ENCODE measurements at places on chromosomes 11 and 22.

DNA sequence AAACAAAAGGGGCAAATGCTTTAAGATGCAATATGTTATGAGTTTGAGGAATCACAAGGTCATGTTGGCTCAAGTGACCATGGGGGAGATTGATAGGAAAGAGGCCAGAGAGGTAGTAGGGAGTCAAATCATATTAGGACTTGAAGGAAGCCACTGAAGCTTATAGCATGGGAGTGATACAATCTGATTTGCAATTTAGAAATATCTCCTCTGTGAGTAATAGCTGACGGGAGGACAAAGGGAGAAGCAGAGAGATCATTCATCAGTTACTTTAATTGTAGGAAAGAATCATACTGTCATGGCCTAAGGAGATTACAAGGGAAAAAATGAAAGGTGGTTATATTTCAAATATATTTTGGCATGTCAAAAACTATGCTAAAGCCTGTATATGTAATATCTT, 793.6 kb upstream of the RAG2 start:
- no peak for DNase-seq

DNA sequence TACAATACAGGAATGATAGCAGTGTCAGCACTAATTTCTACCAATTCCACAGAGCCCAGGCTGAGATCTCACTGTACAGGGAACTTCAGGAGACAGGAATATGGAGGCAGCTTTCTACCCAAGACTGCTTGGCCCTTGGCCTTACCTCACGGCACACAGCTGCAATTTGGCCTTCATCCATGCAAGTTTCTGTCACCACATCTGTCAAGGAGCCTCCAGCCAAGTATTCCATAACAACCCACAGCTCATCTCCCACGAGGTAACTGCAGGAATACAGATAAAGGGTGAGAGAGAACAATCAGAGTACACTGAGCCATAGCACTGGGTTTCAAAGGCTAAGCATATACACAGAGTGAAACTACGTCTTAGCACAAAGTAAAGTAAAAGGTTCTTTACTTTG, 39.0 kb upstream of the GDPD4 start:
- DNase-seq, result no peak

DNA sequence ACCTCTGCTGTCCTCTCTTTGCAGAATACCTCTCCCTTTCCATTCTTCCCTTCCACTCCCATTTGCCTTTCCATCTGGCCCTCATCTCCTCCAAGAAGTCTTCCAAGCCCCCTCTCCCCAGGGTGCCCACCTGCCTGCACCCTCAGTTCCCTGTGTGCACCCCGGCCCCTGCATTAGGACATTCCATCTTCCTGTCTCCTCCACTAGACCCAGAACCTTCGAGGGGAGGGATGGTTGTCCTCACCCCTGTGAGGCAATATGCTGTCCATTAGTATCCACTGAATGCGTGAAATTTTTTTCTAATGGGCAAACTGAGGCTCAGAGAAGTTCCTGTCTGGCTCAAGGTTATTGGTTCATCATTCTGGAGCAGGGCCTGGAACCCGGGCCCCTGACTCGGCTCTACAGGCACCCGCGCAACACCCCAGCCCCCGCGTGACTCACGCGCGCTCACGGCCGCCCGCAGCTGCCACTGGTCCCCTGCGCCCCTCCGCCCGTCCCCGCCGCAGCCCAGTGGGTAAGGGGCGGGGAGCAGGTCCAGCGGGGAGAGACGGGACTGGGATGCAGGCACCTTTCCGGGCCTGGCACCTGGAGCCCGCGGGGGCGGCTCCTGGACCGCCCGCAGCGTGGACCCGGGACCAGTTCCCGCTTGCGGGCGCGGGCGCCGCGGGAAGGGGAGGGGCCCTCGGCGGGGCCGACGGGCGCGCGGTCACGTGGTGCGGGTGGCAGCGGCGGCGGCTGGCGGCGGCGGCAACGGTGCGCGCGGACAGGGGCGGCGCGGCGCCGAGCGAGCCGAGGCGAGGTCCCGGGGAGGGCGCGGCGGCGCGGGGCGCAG, 7.0 kb downstream of the SEPTIN3 start:
- DNase-seq, result no peak

DNA sequence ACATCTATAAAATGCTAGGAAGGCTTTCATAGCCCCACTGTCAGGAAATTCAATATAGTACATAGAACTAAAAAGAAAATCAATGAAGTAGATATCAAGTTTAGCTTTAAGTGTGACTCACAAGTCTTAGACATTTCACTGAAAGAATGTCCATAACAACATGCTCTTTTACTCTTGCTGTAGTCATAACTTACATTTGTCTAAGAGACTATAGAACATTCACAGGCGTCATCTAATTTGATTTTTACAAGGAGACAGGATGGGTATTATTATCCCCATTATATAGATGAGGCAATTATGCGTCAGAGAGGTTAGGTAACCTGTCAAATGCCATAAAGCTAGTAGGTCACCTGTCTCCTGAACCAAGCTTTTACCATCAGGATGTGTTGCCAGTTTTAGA, 36.9 kb downstream of the BDNF start:
- no peak for DNase-seq

GRCh38 chr22:29300467-29300806, 6.0 kb upstream of the GAS2L1 start:
- no peak for DNase-seq

DNA sequence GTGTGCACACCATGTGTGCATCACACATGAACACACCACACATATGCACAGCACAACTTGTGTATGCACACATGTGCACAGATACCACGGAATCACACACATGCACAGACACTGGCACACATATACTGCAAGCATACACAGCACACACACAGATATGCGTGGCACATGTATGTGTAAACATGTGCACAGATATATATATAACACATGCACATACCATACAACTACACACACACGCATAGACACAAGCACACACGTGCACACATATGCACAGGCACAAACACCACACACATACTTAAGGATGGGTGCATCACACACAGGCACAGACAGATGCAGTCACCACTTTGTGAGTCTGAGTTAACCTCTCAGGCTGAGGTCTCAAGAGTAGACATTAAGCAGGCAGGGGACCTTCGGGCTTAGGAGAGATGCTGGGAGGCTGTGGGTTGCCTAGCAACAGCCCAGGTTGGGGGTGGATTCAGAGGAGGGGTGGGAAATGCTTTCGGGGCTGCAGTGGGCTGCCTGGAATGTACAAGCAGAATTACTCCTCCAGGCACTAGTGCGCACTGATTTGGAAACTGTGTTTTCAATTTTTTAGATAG, 82.9 kb downstream of the MYO18B start:
- DNase-seq, result no peak

GRCh38 chr11:118216621-118217481, 8.0 kb downstream of the JAML start:
- DNase-seq, result no peak

GRCh38 chr11:74749127-74749964, 697 bp downstream of the RNF169 start:
- no peak for DNase-seq

DNA sequence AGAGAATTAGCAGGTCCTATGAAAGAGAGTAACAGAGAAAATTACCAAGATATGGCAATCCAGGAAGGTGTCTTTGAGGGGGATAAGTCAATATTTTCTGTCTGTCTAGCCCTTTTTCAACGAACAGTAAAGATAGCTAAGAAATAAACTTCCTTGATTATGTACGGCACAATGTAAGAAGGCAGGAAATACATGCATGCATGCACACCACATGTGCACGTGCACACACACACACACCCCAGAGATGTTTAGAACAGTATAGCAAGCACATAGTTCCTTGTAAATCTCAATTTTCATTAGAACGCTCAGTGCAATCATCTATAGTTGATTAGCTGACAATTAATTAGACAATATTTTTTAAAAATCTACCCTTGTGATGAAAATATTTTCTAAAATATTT, 74.7 kb downstream of the MPPED2 start:
- no peak for DNase-seq

DNA sequence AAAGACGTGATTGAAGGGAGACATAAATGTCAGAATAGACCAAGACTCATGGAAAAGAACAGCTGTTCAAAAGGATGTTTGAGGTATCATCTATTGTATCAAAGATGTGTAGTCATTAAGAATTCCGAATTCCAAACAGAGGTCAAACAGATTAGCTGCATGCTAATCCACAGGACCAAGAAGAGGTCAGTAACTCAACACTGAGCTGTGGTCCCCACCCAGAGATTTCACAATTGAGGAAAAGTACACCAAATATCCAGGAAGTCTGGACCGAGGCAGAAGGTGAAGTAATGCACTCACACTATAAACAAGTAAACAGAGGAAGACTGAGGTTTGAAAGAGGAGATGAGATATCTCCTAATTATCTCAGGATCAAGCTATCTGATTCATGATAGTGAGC, 29.6 kb upstream of the OR5P2 start:
- no peak for DNase-seq

DNA sequence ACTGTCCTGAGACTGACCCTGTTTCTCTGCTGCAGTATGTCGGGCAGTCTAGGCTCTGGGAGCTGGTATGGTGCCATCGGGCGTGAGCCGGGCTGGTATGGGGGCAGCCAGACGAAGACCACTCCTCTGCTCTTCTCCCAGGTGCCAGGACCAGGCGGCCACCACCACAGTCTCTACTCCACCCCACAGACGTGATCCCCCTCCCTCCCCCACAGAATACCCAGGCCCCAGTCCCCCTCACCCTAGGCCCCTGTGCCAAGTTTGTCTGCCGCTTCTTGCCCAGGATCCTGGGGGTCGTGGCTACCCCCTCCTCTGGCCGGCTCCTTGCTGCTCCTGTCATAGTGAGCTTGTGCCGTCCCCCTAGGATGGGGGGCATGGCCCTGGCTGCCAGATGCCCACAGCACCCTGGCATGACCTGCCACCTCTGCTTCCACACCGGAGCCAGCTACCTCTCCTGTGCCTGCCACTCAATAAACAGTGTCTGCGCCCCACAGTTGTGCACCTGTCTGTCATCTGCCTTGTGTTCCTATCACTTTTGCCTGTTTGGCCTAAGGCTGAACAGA, 2.0 kb upstream of the KCNK4 start:
- no peak for DNase-seq

- no peak for DNase-seq
These were observed 50.9 kb downstream of the RPS6KA4 start for GRCh38 chr11:64409707-64410403.

DNA sequence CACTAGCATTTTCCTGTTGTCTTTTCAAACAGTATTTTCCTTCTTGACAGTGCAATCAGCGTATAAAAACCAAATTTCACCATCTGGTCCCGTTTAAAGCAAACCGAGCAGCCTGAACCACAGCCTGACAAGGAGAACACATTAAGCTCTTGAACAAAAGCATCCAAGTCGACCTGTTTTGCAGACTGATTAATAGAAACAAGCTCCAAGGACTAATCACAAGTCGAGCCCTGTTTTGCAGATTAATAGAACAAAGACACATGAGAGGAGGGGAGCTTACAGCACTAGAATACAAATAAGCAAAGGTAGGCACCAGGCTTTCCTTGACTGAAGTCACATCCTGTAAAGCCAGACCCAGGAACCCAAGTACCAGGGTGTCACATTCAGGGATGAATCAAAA, 104.8 kb downstream of the MPPED2 start:
- DNase-seq, result no peak

DNA sequence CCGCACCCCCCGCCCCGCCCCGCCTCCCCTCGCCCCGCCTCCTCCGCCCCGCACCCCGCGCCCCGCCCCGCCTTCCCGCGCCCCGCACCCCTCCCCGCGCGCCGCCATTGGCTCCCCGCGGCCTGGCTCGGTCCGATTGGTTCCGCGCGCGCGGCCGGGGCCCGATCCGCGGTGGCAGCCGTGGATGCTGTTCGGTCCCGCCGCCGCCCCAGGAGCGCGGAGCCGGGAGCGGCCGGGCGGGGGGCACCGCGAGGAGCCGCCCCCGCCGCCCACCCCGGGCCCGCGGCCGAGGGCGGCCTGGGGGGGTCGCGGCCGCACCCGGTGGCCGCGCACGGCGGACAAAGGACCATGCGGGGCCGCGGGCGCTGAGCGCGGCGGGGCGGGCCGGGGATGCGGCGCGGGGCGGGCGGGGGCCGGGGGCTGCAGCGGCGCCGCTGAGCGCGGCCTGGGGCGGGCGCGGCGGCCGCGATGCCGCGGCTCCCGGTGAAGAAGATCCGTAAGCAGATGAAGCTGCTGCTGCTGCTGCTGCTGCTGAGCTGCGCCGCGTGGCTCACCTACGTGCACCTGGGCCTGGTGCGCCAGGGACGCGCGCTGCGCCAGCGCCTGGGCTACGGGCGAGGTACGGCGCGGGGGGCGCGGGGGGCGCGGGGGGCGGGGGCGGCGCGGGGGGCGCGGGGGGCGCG, at the start of gene B4GALNT4:
B4GALNT4 (plus strand) TSS at position 164 of the 683 bp plus-strand sequence; CDS start at position 469, 305 bp downstream.
- no peak for DNase-seq

- DNase-seq, result no peak
These were observed 38.1 kb downstream of the SLC36A4 start for GRCh38 chr11:93159721-93160120.

DNA sequence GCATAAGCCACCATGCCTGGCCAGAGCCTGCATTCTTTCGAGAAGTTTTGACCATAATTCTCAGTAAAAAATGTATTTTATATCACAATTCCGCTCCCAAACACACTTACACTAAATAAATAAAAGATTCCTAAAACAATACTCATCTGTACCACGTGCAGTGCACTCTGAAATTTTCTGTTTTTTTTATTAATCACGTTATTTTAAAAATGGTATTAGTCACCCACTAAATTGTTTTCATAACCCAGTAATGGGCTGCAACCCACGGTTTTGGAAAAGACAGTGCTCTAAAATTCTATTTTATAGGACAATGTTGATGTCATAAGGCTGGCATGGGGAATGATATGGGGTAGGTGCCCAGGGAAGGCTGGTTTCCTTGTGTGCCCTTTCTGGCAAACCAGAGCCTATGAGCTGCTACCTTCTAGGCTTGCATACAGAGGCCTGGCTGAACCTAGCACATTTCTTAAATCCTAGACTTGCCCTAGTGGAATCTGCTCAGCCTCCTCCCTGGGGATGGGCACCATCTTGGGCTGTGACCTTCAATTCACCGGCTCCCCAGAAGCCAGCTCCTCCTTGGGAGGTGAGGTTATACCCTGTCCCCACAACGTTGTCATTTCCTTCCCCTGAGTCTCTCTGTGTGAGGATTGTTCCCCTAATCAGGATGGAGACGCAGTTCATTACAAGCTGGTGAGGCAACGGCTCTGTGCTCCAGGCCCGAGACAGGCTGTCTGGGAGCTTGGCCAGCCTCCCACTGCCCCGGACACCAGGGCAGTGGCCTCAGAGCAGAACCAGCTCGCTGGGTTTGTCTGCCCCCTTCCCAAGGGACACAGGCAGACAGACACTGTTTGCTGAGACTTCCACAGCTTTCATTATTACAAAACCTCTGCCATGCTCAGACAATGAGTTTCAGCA, 116.5 kb upstream of the NAV2 start:
- DNase-seq, result peak; percentile 62

- DNase-seq, result no peak
These were observed 704.3 kb downstream of the DLG2 start for GRCh38 chr11:84922836-84923235.
